Effector CD8-positive, alpha-beta T cell (primary cell): ENCODE measurements at places on chromosomes 16 and 17.

DNA sequence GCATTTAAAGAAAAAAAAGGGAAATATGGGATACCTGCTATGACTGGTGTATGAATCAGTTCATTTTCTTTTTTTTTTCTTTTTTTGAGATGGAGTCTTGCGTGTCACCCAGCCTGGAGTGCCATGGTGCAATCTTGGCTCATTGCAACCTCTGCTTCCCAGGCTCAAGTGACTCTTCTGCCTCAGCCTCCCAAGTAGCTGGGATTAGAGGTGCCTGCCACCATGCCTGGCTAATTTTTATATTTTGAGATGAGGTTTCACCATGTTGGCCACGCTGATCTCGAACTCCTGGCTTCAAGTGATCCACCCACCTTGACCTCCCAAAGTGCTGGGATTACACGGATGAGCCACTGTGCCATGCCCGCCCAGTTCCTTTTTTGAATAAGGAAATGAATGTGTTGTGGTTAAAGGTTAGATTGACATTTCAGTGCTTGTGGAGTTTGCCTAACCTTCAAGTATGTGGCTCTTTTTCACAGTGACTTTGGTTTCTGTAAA, 7.7 kb downstream of the HAPSTR1 start:
- no peak for DNase-seq

- no peak for DNase-seq
Measured at GRCh38 chr17:16820161-16820877, 130.3 kb downstream of the CCDC144A start.

DNA sequence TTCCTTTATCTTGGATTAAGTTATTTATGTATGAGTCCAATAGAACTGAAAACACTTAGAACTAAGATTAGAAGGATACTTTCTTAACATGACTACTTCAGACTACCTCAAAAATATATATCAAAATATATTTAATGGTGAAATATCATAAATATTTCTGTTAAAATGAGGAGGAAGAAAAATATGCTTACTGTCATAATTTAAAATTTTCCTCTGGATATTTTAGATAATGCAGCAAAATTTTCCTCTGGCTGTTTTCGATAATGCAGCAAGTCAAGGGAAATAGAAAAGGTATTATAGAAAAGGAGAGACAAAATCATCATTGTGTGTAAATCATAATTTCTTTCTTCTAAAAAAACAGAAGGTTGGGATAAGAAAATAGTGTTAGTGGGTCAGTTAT, 263.3 kb downstream of the HS3ST3A1 start:
- no peak for DNase-seq

GRCh38 chr16:27489906-27490305, 59.8 kb downstream of the GTF3C1 start:
- DNase-seq, result no peak

DNA sequence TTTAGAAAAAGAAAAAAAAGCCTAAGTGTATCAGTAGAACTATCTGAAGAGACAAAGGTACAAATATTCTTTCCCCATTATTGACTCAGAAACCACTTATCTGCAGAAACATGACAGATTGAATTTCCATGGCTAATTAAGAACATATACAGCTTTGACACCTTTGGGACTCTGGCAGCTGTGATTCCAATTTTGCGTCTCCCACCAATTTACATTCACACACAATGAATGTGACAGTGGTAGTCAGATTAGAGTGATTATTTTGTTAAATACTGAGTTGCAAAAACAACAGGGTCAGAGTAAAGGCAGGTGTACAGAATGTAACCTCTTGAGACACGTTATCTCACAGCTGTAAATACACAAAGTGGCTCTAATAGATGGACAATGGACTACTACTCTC, 5.3 kb upstream of the PPM1D start:
- DNase-seq, result no peak

DNA sequence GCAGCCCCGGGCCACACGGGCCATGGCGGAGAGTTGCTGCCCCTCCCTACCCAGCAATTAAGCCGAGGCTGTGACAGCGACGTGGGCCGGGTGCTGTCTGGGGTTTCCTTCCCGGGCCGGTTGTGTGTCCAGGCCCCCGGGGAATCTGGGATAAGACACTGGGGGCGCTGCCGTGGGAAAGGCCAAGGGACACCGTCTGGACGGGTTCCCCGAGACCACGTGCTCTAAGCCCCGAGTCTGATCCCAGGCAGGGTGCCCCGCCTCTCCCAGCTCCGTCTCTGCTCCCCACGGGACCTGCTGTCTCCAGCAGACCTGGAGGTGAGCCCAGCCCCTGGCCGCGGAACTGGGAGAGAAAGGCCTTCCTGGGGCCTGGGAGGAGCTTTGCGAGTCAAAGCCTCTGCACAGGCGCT, 92.2 kb downstream of the IRX3 start:
- no peak for DNase-seq
